ENCODE measurements at places on chromosomes 3 and 15.
A peak's percentile ranks its signal among the peaks of the same experiment; 100 is the strongest.

DNA sequence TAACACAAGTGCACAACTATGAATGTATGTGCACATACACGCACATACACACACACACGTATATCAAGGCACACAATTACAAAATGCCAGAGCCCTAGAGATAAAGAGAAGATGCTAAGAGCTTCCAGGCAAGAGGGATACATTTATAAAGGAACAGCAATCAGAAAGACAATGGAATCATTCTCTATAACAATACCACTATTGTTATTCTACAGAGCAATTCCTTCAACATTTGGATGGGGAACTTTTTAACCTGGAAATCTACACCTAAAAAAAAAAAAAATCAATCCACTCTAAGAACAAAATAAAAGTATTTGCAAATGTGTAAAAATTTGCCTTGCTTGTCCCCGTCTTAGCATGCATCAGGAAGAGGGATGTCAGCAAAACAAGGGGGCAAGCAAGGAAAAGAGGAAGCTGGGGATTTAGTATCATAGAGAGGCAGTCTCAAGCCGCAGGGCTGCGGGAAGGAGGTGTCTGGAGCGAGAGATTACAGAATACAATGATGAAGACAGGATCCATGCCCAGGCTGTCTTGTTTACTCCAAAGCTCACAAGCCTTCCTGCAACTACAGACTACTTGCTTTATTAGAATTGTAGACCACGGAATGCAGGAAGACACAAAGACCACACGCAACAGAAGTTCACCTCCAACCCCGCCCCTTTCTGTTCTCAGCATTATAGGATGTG lies 220.2 kb downstream of the NTRK3 start:
- DNase-seq, result no peak

GRCh38 chr3:117893638-117894037 lies 1141.0 kb downstream of the IGSF11 start:
- peak; percentile 31 for DNase-seq

DNA sequence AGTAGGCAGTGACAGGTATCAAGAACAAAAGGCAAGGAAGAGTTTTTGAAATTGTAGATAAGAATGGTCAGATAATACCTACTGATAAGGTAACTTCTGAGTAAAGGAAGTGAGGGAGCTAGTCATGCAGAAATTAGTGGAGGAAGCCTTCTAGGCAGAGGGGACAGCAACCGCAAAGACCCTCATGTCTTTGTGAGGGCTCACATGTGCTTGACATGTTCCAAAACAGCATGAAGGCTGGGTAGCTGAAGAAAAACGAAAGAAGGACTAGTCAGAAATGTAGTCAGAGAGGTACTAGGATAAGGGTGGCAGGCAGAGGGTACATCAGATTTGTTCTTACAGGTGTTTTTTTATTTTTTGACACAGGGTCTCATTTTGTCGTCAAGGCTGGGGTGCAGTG lies 5.3 kb downstream of the SIN3A start:
- DNase-seq, result no peak

- no peak for DNase-seq
These were observed 31.7 kb upstream of the RAB11A start for GRCh38 chr15:65837301-65838294.

DNA sequence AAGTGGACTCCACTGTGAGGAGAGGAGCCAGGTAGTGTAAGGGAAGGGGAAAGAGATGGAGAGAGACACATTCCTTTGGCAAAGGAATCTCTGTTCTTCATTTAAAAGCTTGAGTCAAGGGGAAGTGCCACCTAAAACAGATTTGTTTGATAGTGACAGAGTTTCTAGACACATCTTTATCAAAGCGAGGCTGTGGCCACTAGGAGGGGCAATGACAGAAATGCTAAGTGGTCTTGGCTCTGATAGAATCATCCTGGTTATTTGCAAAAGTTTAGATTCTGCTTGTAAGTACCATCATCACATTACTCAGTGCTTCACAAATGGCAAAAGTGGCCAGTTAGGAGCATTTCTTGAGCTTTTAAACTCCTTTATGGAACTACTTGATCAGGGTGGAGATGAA lies 261.4 kb downstream of the CNTN3 start:
- DNase-seq, result no peak

All from NCI-H69 (cell line).